ENCODE measurements at places on chromosomes 7 and 10.
A peak's percentile ranks its signal among the peaks of the same experiment; 100 is the strongest.

- DNase-seq = no peak
Observed at GRCh38 chr7:33357846-33358245, 228.5 kb downstream of the BBS9 start.

DNA sequence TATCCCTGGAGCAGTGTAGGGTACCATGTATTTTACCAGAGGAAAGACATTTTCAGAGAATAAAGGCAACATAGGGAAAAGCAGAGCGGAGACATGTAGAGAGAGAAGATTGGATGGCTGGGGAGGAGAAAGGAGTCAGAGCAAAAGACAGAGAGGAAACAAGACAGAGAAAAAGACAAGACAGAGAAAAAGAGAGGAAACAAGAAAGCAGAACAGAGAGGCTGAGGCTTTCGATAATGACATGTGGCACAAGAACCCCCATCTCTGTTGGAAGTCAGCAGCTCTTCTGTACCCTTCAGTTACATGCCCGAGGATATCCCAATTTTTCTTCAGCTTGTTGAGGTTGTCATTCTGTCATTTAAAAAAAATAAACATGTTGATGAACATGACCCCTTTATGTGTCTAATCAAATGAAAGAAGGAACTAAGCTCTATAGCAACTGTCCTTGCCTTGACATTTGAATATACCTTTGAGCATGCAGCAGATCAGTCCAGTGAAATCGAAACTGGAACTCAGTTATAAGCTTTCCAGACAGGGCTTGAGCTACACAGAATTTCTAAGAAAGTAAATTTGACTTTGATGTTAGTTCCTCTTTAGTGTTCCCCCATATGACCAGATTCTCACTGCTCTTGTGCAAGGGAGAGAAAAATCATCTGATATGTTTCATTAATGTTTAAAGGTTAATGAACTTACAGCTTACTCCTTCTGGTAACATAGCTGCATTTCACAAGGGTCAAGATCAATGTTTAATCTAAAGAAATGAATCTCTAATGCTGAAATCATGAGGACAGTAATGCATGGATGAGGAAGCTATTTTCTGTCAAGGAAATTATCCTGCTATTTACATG, 75.1 kb upstream of the SP4 start:
- no peak for DNase-seq

- DNase-seq = no peak
Observed at GRCh38 chr7:47587351-47587750, 5.4 kb upstream of the TNS3 start.

GRCh38 chr10:88980800-88981199, 9.8 kb upstream of the FAS start:
- no peak for DNase-seq

DNA sequence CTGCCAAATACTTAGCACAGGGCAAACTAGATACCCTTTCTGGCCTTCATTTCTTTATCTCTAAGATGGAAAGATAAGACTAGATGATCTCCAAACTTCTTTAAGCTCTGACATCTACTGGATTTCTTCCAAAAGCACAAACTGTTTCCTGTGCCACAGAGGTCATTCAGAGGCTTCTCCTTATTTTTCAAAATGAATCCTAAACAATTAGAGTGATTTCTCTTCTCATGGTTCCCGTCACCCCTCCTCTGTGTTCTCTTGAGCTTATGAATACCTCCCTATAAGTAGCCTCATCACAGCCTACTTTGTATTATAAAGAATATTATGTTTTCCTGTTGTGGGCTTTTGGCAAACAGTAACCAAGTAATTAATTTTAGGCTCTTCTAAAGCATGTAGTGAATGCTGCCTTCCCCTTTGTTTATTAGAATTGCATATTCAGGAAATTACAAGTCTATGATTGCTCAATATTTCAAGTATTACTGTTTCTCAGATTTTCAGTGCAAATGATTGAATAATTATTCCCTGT, 179.5 kb downstream of the REEP3 start:
- DNase-seq = no peak

- DNase-seq = no peak
Observed at GRCh38 chr7:101119876-101120275, 7.0 kb upstream of the SERPINE1 start.

GRCh38 chr7:909358-910329, 33.3 kb downstream of the GET4 start:
- DNase-seq = no peak

- DNase-seq = no peak
Observed at GRCh38 chr7:87363342-87363741, 17.9 kb downstream of the CROT start.

DNA sequence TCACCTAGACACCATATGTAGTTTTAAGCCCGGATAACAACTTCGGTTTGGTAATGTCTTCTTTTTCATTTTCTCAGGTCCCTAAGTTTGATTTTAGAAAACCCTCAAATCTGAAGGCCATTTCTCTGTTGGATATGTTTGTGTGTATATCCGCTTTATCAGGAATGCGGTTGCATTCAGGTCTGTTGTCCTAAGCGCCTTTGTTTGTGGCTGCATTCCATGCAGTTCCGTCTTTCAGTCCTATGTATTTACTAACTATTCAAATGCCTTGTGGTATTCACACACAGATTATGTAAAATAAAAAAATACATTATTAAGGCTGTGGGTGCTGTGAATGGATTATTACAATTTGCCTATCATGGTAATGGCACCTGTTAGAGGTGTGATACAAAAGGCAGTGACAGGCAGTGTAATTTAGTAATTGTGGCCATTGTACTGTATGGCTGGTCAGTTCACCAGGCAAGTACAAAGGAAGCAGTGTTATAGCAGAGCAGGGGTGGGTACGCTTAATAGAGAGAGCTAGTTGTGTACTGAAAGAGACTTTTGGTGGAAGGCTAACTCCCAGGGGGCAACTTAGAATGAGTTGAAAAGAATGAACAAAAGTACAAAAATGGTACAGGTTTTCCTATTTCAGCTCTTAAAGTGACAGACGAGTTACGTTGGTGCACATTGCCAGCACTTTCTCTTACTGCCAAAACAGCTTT, 136.4 kb downstream of the VTI1A start:
- DNase-seq = no peak

GRCh38 chr7:19677180-19677579, 31.7 kb downstream of the POLR1F start:
- no peak for DNase-seq

DNA sequence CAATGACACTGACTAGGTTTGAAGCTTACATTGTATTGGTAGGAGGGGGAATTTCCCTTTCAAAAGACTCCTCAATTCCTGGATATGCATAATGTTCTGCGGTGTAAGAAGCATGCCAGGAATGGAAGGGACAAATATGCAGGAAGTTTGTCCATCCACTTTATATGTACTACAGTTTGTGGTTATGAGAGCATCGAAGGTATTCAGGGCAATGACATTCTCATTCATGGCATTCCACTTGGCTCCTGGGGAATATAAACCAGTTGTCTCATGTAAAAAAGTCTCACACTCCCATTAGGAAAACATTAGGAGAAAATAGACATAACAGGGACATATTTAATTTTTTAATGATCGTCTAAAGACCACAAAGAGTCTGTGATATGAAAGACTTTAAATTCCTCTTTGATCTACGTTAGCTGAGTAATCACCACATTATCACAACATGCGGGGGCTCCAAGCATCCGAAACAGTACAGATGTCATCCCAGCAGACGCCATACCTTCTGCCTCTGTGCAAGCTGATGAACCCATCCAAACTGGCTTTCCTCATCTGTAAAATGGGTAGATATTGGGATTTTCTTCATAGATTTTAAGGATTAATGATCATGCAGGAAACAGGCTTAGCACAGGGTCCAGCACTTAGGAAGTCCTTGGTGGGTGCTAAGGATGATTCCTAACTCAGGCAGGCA, 675.3 kb downstream of the INHBA start:
- DNase-seq = peak; percentile 97

DNA sequence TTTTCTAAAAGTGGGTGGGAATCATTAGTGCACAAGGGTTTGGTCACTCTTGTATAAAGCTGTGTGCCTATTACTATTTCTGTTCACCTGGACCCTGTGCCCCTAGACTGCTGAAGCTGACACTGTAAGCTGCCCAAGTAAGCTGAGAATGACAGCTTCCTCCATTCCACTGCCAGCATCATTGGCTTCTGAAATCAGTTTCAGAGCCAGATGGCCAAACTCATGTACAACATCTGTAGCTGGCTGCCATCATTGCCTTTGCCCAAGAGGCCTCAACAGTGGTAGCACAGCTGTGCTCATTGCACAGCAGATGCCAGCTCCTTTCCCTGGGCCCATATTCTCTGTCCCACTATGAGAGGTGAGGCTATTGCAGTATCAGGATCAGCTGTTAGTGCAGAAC, 165.7 kb downstream of the CPEB3 start:
- DNase-seq = no peak

- no peak for DNase-seq
Observed at GRCh38 chr7:105623378-105623777, 42.1 kb upstream of the EFCAB10 start.

- no peak for DNase-seq
Observed at GRCh38 chr10:120971671-120972070, 120.5 kb downstream of the WDR11 start.

DNA sequence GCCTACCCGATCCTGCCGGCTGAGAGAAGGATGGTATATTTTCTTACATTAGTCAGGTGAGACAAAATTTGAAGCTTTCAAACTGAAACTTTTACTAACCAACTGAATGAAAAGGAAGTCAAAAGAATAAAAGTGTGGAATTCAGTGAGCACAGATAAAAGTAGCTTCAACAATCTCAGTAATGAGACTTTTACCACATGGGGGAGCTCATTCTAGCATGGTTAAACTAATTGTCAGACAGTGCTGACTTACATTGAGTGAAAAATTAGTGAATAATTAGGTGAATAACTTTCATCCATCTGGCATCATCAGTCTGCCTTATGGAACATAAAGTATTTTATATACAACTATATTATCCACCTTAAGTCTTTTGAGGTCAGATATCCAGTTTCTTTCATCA, 8.4 kb downstream of the FAM237B start:
- no peak for DNase-seq

DNA sequence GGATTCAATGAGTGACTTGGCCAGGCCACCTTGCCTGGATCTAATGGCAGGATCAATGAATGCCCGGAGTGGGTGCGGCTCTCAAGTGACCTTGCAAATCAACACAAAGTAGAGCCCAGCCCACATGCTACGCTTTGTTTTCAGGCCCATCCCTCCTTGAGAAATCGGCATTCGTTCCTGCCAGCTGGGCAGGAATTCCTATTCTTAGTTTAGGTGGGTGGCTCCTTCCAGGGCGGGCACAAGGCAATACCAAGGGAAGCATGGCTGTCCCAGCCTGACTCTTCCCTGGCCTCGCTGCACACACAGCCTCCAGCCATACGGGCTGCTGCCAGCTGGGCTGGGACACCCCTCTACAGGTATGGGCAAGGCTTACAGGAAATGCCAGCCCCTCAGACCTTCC, 119.3 kb downstream of the SH3PXD2A start:
- no peak for DNase-seq

- no peak for DNase-seq
Observed at GRCh38 chr7:95824616-95825015, 52.3 kb downstream of the DYNC1I1 start.

DNA sequence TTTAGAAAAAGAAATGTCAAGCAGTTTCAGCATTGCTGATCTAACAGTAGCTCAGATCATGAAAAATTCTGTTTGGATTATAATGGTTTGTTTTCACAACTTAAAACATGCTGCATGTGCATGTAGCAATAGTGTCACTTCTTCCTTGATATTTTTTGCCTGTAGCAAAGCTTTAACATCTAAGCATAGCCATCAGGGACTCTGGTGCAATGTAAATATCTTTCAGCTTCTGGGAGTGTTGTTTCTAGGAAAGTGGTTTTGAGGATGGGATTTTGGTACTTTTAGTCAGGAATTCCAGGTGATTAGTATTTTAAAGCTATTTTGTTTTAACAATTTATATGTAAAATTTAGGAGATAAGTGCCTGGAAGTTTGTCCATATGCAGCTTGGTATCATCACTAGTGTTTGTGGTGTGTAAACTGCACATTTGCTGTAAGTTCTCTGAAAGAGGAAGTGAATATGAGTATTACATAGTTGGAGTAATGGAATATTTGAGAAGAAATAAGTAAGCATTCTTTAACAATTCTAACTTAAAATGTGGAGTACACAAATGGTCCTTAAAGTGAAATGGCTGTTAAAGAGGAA, 1.9 kb downstream of the RSBN1L start:
- DNase-seq = no peak

GRCh38 chr7:111098926-111099250, 8.0 kb downstream of the LRRN3 start:
- no peak for DNase-seq

DNA sequence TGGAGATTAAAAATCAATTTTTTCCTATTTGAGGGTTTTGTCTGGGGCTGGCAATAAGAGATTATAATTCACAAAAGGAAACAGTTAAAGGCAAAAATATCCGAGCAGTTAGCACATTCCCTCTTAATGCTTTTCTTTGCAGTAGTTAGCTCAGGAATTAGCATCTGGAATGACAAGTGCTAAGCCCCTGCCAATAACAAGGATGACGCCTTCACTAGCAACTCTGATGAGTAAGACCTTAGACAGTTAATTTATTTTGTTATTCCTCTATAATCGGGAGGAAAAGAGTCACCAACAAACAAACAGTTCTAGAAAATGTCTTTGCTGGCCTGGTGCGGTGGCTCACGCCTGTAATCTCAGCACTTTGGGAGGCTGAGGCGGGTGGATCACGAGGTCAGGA, 151.3 kb downstream of the TRIL start:
- DNase-seq = no peak

DNA sequence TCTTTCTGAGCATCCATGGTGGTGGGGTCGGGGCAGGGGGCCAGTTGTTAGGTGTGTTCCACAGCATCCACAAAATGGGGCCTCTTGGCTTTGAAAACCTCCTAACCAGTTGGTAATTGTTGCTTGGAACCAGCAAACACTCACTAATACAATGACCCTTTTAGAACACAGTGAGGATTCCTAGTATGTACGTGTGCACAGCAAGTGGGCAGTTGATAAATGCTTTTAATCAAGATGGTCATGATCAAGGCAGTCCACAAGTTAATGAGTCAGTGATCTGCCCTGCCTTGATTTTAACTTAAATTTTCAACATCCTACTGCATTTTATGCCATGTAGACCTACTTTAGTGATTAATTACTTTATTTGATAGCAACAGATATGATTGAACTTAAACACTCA, 103.1 kb downstream of the ETV1 start:
- DNase-seq = no peak

GRCh38 chr10:33363106-33363505, 28.6 kb upstream of the NRP1 start:
- DNase-seq = no peak

DNA sequence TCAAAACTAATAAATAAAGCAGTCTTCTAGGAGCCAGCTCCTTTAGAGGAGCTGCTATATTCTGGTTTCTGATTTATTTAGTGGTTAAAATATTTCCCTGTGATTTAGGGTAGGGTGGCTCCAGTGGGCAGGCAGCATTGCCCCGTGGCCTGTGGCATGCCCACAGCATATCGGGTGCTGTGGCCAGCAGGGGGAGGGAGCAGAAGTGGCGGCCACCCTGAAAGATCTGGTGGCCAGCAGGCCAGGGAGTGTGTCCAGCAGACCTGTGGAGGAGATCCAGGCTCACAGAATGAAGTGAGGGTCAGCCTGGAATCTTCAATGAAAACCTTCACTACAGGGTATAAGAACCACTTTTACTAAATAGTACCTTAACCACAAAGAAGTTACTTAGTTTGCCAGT, 189.2 kb downstream of the TAX1BP1 start:
- DNase-seq = no peak
